NCI-H2029 (cell line): ENCODE measurements at places on chromosomes 3 and 15.

- no peak for DNase-seq
Measured at GRCh38 chr3:194007592-194008337, 128.2 kb upstream of the HES1 start.

GRCh38 chr3:128348805-128349531 lies 117.7 kb downstream of the DNAJB8 start:
- peak; percentile 69 for DNase-seq

GRCh38 chr3:136311968-136312367 lies 61.8 kb downstream of the PCCB start:
- DNase-seq: no peak

GRCh38 chr3:144815655-144816054 lies 844.0 kb downstream of the DIPK2A start:
- DNase-seq: no peak

DNA sequence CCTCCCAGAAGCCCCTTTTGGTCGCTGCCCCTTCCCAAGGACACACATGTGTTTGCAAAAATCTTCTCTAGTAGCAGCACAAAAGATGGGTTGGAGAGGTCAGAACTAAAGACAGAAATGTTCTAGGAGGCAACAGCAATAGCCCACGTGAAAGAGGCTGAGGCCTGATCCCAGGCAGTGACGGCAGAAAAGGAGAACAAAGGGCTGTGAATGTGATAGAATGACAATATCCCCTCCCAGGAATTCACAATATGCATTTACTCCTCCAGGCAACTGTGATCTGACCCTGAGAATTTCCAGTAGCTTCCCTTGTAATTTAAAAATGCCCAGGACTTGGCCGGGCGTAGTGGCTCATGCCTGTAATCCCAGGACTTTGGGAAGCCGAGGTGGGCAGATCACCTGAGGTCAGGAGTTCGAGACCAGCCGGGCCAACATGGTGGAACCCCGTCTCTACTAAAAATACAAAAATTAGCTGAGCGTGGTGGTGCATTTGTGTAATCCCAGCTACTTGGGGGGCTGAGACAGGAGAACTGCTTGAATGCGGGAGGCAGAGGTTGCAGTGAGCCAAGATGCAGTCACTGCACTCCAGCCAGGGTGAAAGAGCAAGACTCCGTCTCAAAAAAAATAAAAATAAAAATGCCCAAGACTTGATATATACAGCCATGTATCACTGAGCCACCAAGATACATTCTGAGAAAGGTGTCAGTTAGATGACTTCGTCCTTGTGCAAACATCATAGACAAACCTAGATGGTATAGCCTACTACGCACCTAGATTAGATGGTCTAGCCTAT lies 43.6 kb upstream of the PIAS1 start:
- DNase-seq: no peak

- no peak for DNase-seq
Measured at GRCh38 chr15:99143655-99144610, 39.1 kb downstream of the SYNM start.

GRCh38 chr3:80036176-80036575 lies 268.4 kb upstream of the ROBO1 start:
- no peak for DNase-seq

DNA sequence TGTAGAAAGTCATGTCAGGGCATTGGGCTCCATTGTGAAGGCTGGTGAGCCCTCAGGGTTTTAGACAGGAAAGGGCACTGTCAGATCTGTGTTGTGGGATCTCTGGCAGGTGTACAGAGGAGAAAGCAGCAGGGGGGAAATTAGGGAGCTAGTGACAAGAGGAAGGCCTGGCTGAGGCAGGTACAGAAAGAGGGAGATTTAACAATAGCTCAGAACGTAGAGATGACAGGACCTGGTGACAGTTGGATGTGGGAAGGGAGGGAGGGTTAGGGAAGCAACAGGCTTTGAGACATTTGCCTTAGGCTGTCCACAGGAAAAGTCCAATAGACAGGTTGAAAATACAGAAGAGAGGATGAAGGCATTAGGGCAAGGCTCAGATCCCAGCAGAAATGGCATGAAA lies 288.1 kb downstream of the EPHB1 start:
- DNase-seq: no peak

DNA sequence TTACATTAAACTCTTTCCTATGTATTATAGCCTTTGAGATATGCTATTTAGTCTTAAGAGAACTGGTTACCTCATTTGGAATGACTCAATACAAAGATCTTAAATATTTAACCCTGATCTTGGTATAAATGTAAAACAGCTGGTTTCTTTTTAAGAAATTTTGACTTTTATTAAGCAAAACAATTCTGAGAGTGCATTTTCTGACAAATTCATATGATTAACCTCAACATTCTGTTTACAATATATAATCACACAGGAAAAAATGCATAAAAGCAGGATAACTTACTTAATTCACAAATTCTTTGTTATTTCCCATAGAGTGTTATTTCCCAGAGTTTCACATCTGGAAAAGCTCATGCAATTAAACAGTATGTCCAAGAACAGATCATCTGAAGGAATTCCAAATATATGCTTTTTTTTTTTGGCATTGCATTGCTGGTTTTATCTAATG lies 400.4 kb upstream of the THBS1 start:
- no peak for DNase-seq

DNA sequence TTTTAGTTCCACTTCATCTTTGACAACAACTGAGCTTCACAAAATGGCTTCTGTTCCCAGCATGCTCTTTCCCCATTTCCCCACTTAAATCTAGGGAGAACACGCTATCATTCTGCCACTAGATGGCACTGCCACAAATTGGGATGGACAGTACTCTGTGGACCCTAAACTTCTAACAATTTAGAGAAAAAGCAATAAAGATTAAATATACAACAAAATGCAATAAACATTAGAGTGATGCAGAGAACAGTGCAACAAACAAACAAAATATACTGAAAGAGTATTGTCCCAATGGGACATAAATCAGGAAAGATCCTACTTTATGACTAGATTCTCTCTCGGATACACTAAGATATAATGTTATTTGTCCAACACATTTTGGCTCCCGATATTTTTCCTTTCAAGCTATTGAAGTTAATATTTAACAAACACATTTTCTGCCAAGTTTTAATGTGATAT lies 169.7 kb upstream of the TMCO5A start:
- DNase-seq: no peak

DNA sequence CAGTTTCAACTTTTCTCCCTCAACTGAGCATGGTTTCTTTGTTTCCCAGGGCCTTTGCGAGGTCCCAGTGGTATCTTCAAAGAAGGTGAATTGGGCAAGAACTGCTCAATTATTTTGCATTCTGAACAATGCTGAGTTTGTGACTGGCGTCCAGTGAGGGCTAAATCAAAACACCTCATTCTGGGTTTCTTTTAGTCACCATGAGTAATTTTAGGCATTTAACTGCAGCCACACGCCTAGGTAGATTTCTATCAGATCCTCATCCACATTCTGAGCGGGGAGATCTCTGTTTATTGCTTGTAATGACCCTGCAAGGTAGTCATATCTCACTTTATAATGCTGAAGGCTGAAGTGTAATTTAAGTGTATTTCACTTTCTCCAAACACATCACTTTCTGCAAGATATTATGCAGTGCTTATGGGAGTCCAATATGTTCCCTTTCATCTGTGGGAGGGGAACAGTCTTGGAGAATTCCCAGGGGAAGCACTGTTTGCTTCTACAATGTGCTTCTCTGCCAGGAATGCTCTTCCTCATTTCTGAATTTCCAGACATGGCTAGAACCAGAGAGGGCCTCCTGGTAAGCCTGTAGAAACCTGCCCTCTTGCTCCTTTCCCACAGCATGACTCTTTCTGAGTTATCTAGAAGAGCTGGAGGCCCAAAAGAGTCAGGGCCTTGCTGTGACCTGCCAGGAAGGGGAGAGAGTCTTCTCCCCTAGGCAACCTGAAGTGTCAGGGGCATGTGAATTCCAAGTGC lies 91.7 kb downstream of the FRMD4B start:
- DNase-seq: no peak

- DNase-seq: no peak
Measured at GRCh38 chr3:56951366-56951765, 109.1 kb upstream of the SPATA12 start.

- DNase-seq: no peak
Measured at GRCh38 chr3:107679921-107680320, 157.2 kb downstream of the BBX start.

GRCh38 chr3:72448375-72448823 lies 399.8 kb downstream of the SHQ1 start:
- no peak for DNase-seq

GRCh38 chr3:108407886-108408285 lies 102.5 kb downstream of the MYH15 start:
- no peak for DNase-seq

GRCh38 chr3:157132936-157133335 lies 27.0 kb downstream of the CCNL1 start:
- DNase-seq: no peak

DNA sequence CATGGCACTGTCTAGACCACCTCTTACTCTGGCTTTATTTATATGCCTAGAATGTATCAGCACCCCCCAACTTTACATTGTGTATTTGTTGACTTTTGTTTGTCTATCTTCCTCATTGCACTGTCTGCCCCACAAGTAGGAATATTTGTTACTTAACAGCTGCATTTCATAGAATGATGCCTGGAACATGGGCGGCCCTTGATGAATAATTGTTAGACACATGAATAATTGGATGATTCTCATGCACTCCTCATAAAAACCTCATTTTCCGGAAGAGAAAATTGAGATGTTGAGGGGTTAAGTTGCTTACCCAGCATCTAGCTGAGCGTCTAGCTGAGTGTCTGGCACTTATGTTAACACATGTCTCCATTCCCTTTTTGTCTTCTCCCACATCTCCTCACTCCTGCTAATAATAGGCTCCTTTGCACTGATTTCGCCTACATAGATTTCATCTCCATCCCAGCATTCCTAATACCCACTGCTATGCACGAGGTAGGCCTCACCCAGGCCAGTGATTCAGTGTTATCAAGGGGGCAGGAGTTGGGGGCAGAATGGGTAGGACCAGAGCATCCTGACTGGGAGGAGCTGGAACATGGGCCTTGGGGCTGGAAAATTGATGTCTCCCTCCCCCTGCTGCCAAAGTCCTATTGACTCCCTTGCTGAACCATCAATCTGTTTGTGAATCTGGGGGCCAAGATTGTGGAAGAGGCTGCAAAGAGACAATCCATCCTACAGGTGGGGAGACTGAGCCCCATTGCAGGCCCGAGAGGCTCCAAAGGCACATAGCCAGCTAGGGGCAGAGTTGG lies 7.8 kb upstream of the WNT7A start:
- no peak for DNase-seq

DNA sequence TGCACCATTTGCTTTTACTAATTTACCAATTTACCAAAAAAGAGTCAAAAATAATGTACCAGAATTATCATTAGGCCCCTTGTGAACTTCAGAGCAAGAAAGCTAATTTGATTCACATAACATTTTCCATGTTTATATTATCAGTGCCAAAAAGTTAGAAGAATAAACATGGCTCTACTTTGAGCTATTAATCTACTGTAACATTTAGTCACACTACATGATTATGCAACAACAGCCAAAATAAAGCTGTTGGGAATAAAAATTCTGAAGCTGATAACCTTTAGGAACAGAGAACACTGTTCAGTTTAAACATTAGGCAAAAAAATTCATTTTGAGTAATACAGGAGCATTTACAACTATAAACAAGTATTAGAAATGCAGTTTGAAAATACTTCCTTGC lies 63.6 kb downstream of the PROS1 start:
- DNase-seq: no peak

DNA sequence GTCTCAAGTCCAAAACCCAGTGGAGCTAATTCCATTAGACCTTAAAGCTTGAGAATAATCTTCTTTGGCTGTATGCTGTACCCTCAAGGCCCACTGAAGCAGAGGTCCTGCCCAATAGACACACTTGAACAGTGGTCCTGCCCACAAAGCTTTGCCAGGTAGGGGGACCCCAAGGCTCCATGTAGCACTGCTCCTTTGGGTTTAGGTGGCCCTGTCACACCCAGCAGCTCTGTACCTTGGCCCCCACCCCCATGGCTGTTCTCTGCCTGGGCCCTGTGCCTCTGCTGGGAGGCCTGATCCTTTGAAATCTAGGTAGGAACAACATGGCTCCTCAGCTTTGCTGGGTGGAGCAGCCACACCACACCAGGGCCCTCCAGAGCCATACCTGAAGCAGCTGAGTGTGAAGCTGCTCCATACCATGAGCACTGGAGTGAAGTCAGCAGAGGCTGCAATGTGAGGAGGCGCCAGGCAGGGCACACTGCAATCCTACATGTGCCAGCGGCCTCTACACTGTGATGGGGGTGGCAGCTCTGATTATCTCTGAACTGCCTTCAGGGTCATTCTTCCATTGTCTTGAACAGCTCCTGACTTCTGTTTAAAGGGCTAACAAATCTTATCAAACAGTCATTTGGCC lies 188.0 kb upstream of the CCDC54 start:
- DNase-seq: no peak

GRCh38 chr3:2526926-2527325 lies 428.3 kb downstream of the CNTN4 start:
- no peak for DNase-seq

DNA sequence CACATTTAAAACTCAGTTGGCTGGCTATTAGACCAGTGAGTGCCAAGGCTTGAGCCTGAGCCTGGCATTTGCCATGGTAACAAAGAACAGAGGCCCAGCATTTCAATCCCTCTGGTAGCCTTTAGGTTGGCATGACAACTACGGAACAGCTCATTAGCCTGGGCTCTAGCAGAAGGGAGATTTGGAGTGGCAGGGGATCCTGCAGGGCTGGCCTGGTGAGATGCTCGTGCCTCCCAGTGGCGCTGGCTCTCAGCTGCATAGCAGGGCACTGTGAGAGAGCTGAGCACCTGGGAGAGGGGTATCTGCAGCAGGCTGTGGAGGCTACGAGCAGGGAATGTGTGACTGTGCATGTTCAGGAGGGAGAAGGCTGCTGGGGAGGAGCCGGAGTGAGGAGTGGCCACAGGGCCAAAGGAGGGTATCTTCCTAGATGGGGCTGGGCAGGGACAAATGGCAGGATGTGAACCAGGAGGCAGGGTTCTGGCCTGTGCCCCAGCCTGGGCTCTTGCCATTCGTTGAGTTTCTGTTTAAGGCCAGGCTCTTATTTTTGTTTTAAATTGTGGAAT lies 5.6 kb upstream of the ABTB1 start:
- DNase-seq: no peak

- no peak for DNase-seq
Measured at GRCh38 chr15:79527821-79528220, 95.7 kb downstream of the MINAR1 start.

GRCh38 chr15:80242132-80242769 lies 9.8 kb downstream of the CTXND1 start:
- no peak for DNase-seq

- peak; percentile 40 for DNase-seq
Measured at GRCh38 chr3:178320456-178321351, 215.5 kb upstream of the KCNMB2 start.

- DNase-seq: no peak
Measured at GRCh38 chr15:63626955-63627354, 29.8 kb downstream of the FBXL22 start.

DNA sequence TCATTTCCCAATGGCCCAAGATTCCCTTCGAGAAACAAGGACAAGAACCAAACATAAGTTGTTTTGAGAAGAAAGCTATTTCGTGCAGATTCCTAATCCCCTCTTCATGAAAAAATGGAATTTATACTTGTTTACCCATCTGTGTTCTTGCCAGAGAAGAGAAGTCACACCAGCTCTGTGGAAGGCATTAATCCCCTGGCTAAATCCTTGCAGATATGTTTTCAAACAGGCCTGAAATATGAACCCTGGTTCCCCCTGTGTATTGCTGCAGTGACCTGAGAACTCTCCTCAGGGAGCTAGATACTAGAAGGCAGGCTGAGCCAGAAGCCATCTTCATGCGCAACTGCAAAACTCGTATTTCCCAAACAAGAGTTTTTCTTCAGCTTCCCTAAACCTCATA lies 337.7 kb downstream of the NEK10 start:
- no peak for DNase-seq

- no peak for DNase-seq
Measured at GRCh38 chr15:39056357-39056756, 491.7 kb upstream of the RASGRP1 start.
